Urinary bladder (tissue), 4 donors: ENCODE measurements at places on chromosomes 6 and 20. TPM values are rescaled to one million over a fixed set of nuclear protein-coding genes. Genes with fewer than 3 reads are reported as not detected.

Gene C6orf141
- 3.1 TPM for total RNA-seq

Gene ROMO1
- total RNA-seq, result 78.8 TPM

Gene C20orf141
- not detected for total RNA-seq

Gene DAAM2
- 21.1 TPM for total RNA-seq

Gene FLRT3
- total RNA-seq, result 53.7 TPM

Gene SLC22A3
- 11.0 TPM for total RNA-seq

Gene SEL1L2
- total RNA-seq, result 1.9 TPM

Gene HLA-DQA1
- 16.0 TPM for total RNA-seq

DNA sequence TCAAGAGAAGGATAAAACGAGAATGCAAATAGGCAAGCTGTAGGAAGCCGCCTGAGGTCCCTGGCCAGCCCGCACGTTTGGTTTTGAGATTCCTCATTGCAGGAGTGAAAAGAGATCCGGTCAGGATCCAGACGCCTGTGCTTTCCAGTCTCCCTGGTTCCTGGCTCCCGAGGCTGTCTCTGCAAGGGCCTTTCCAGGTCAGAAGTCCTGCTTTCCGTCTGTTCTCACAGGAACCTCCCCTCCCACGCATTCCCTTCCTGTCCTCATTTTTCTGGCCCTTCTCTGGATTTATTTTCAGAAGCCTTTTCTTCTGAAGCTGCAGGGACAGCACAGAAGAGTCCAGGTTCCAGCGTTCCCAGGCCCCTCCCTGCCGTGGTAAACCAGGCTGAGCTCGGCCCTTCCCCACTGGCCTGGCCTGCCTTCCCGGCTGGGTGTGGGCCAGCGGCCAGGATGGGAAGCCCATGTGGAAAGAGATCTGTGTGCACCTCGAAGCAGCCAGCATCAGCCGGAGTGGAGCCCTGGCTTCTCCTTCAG, 54.0 kb downstream of the TMEM242 start:
- DNase-seq, result no peak

- DNase-seq, result no peak
Measured at GRCh38 chr6:7285416-7285815, 27.6 kb downstream of the SSR1 start.

DNA sequence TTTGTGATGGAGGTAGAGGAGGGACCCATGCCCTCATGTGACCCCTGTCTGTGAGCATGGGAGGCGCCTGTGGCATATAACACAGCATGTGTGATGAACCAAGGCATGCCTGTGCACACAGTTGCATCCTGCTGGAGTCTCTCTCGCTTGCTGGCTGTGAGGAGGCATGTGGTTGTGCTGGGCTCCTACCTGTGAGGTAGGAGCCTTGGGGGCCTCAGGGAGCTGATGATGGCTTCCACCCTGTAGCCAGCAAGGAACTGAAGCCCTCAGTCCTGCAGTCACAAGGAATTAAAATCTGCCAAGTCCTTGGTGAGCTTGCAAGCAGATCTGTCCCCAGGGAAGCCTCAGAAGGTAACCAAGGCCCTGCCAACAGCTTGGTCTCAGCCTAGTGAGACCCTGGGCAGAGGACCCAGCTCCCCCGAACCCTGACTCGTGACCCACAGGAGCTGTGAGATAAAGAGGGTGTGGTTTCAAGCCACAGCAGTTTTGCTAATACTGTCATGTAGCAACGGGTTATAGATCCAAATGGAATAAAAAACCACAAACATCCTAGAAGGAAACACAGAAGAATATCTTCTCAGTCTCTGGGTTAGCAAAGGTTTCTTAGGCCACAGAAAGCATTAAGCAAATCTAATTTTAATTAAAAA, 145.7 kb downstream of the WDR27 start:
- no peak for DNase-seq

DNA sequence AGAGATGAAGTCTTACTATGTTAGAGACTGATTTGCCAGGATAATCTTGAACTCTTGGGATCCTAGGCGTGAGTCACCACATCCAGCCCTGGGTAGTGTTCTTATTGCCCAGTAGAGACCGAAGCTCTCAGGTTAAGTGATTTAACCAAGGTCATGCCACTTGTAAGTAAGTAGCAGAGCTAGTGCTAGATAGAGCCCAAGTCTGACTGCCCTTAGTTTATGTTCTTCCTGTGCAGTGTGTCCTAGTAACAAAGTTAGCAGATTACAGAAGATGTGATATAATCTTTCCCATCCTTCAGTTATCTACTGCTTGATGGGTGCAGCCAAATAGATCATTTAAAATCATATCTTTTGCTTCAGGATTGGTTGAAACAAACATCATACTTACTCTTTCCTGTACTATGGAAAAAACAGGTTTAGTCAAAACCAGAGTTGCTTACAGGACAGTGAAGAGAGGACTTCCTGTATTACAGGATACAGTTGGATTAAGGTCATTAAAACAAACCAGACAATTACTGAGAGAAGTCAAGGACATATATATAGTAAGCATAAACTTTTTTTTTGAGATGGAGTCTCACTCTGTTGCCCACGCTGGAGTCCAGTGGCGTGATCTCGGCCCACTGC, 9.5 kb upstream of the PABPC1L start:
- no peak for DNase-seq

DNA sequence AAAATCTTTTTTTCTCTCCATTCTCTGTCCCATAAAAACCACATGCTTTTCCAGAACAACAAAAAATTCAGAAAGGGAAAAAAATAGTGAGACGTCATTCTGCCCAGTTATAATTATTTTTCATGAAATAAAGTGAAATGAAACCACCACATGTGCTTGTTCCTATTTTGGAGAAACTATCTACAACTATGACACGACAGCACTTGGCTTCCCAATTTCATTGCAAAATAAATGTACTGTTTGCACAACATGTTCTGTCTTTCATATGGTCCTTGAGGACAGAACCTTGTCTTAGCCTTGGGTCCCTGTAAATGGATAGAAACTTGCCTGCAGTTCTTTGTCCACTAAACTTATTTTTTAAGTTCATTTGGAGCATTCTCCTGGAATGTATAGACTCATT, 5.6 kb upstream of the MAN1A1 start:
- no peak for DNase-seq

GRCh38 chr6:3746119-3746691, 5.3 kb downstream of the PXDC1 start:
- no peak for DNase-seq

- DNase-seq, result no peak
Measured at GRCh38 chr6:71444222-71444621, 155.6 kb downstream of the OGFRL1 start.
